ENCODE measurements at places on chromosomes 16 and 17.

GRCh38 chr16:53073022-53073421, 18.2 kb downstream of the CHD9 start:
- no peak for DNase-seq

DNA sequence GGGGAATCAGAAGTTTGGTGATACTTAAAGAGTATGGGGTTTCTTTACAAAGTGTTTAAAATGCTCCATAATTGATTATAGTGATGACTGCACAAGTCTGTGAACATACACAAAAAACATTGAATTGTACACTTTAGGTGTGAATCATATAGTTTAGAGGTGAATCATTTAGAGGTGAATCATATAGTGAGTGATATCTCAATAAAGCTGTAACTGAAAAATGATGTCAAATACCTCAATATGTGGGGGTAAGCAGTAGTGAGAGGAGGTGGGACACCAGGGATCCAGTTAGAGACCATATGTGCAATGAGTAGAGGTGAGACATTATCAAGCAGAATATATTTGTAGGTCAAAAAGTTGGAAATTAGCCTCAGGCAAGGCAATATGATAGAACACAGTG, 264.5 kb downstream of the PMP22 start:
- DNase-seq, result no peak

DNA sequence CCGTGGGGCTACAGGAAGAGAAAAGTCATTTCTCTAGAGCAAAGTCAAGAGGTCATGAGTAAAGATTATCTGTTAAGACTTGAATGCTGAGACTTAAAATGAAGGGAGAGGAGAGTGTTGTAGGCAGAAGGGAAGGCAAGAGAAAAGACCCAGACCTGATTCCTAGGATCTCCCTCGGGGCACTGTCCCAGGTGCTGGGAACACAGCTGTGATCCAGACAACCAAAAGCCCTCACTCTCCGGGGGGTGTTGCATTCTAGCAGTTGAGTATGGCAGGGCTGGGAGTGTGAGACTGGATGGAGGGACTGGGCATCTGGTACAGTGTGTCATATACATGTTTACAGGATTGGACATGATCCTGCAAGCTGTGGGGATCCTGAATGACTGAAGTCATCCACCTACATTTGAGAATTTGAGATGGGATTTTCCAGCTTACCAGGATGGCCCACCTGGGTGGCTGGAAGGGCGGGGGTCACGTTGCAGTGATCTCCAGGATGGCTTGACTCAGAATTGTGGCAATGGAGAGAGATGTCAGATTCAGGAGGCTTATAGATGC, 29.1 kb downstream of the ARSG start:
- DNase-seq, result no peak

- no peak for DNase-seq
These were observed 383.0 kb upstream of the PMFBP1 start for GRCh38 chr16:72554935-72555334.

- DNase-seq, result no peak
These were observed 4.4 kb downstream of the NKD1 start for GRCh38 chr16:50552476-50553101.

GRCh38 chr17:77769762-77770161, 188.7 kb upstream of the TNRC6C start:
- no peak for DNase-seq

GRCh38 chr17:55453839-55454557, 32.4 kb upstream of the MMD start:
- no peak for DNase-seq

DNA sequence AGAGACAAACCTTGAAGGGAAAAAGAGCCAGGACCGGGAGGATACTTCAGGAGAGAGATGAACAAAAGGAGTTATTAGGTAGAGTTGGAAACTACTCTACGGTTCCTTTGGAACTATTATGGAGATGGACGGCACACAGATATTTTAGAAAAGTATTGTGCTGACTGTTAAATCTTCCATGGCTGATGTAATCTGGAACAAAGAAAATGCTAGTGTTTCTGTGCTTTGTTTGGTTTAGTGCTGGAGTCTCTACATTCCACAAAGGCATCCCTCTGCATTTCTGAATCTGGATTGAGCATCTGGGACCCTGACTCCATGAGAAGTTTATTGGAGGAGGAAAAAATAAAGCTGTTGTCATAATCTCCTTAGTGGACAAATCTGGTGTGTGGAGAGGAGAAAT, 57.2 kb downstream of the RPGRIP1L start:
- DNase-seq, result no peak

GRCh38 chr17:75046407-75047289, at the start of the genes ATP5PD and KCTD2:
TSS of gene ATP5PD (minus strand) at chr17:75046969. CDS start at chr17:75042650, 4,319 bp downstream.
TSS of gene KCTD2 (plus strand) at chr17:75047225. CDS start at chr17:75047251, 26 bp downstream.
- peak; percentile 90 for DNase-seq

DNA sequence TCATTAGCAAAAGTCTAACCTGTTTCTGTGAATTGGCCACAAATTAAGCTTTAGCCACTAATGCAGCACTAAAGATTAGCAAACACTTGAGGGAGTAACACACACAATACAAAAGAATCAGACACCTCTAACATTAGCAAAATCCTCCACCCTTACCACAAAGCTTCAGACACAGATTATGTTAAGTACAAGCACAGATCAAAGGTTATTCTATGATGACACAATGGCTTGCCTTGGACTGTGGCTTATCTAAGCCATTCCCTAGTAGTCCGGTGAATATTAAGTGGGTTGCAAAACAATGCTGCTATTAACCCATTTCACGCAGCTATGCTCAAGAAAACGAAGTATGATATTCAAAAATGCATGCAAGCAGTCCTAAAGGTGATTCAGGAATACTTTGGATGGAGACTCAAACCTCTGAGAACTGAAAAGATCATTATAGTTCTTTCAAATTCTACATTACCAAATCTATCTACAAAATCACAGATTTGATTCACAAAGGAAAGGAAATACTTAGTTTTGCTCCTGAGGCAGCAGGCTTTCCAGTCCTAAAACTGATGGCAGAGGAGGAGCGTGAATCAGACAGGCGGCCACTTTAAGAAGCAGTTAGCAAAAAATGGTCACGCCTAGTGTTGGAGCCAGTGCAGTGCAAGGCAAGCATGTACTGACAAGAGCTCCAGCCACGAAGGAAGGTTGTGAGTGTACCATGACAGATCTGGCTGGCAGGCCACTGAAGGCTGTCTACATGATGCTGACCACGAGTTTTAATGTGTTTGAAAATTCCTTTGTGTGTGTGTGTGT, 67.2 kb downstream of the PARN start:
- no peak for DNase-seq

- no peak for DNase-seq
These were observed 8.5 kb downstream of the NR1D1 start for GRCh38 chr17:40091691-40092397.

- DNase-seq, result no peak
These were observed 29.8 kb downstream of the CA10 start for GRCh38 chr17:52128721-52129120.

- no peak for DNase-seq
These were observed 9.5 kb upstream of the AMZ2 start for GRCh38 chr17:68238164-68238870.

DNA sequence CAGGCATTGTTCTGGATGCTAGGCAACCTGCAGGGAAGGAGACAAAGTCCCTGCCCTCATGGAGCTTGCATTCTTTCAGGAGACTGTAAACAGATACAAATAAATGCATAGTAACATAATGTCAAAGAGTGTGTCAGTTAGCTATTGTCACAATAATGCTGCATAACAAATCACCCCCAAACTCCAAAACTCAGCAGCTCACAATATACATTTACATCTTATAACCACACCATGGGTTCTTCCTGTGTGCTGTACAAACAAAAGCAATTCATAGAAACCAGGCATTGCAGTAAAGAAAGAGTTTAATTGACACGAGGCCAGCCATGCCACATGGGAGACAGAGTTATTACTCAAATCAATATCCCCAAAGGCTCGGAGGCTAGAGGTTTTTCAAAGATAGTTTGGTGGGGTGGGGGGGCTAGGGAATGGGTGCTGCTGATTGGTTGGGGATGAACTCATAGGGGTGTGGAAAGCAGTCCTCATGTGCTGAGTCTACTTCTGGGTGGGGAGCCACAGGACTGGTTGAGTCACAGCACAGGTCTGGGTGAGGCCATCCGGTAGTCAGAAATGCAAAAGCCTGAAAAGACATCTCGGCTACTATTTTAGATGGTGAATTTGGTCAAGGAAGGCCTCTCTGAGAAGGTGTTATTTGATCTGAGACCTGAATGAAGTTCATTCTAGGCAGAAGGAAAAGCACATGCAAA, 79.0 kb downstream of the GPRC5B start:
- no peak for DNase-seq

DNA sequence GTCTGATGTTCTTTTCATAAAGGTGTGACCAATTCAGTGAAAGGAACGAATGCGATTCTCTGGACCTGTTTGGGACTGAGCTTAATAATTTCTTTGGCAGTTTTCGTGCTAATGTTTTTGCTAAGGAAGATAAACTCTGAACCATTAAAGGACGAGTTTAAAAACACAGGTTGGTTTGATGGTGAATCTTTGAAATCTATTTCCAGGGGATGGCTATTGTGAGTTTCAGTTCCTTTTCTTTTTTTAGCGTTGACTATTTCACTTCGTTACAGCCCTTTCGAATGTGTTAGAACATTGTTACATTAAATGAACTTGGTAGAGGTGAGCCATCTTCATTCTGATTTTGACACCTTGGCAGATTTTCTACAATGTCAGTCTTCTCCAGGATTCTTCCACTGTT, 1.2 kb downstream of the TNFRSF17 start:
- DNase-seq, result no peak

DNA sequence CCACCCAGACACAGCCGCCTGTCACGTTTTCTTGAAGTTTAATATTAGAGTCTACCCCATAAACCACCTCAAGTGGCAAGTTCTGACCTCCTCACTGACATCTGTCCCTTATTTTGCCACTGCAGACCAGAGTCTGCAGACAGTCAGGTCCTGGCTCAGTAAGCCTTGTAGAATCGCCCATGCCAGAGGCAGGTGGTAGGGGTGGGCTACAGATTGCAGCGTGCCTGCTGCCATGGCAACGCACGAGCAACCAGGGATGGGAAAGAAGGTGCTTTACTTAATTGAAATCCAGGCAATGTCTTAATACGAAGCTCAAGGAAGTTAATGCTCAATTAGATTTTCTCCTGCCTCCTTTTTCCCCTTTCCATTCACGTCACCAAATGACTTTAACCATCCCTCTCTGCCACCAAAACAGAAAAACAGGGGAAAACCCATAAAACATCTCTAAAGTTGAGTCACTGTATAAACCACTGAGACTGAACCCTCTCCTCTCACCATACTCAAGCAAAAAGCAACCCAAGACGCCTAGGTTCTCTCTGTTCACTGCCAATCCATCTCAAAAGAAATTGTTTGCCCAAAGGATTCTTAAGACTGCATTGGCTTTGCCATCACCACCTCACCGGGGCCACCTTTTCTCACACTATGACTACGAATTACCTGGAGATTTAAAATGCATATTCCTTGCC, 228.8 kb downstream of the SLC39A11 start:
- no peak for DNase-seq

- DNase-seq, result no peak
These were observed 11.4 kb downstream of the GGA3 start for GRCh38 chr17:75250009-75250471.

GRCh38 chr17:8734876-8735275, 9.8 kb downstream of the CCDC42 start:
- no peak for DNase-seq

DNA sequence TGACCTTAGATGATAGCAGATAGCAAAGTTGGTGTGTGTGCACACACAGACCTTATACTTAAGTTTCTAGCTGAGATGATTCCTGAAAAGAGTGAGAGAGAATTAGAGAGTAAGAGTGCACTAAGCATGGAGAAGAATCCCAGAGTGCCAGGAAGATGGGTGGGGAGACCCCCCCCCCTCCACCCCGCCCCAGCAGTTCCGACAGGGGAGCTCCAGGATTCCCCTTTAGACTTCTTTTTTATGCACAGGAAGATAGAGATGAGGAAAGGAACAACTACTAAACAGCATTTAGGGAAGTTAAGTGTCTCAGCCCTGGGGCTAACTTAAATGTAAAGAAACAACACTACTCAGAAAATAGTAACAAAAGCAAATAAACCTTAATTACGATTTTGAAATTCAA, 878.0 kb upstream of the GOT2 start:
- DNase-seq, result no peak

DNA sequence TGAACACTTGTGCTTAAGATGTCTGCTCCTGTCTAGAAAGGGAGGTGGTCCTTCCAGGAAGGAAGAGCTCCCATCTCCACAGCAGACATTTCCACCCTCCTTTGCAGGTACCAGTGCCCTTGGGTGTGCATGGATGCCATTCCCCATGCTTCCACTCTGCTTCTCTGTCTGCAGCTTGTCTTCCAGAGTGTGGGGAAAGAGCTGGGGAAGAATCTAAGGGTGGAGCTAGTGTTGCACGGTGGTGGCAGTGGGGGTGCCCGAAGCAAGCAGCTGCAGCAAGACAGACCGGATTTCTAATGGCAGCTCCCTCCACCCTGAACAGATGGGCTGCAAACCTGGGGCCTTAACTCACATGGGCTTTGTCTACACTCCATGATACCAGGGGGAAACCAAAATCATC, 22.6 kb upstream of the HOXB13 start:
- no peak for DNase-seq

DNA sequence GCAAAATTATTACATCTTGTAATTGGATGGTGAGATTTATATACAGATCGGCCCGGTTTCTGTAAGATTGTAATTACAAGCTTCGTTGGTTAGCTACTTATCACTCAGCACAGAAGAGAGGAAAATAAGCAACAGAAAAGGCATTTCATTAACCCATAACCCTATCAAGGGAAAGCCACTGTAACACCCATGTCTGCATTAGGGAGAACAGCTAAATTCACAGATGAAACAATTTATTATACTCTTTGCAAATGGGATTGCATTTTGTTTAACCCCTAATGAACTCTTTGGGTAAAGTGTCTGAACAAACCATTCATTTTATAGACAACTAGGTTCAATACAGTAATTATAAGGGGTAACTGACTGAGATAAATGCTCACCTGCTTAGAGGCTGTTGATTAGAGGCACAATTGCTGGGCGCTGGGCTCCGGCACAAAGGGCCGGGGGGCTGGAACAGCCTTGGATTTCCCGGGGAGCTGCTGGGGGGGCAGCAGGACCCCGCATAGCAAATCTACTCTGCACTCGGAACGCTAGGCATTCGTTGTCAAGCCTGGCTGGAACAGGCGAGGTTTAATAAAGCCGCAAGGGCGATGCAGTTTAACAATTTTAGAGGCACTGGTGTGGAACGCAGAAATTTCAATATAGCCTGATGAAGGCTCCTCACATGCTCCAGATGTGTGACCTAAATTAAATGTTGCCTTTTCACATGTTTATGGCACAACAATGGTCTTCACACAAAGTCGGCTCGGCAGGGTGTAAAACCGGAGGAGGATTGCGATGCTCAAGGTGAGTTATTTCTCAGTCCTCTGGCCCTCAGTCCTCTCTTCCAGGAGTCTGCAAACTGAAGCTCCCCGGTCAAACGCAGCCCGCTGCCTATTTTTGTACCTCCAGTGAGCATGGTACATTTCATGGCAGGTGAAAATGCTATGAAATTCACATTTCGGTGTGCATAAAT, 134.0 kb upstream of the IRX6 start:
- DNase-seq, result no peak

- no peak for DNase-seq
These were observed 44.1 kb downstream of the MARCHF10 start for GRCh38 chr17:62763891-62764600.

Measured in AG04450 (cell line).